Stimulated activated CD4-positive, alpha-beta T cell treated with anti-CD3 and anti-CD28 coated beads, Interleukin-1b, Interleukin-23, amount 100 ng/mL, for 1 hour (primary cell): ENCODE measurements at places on chromosomes 1 and 21.

DNA sequence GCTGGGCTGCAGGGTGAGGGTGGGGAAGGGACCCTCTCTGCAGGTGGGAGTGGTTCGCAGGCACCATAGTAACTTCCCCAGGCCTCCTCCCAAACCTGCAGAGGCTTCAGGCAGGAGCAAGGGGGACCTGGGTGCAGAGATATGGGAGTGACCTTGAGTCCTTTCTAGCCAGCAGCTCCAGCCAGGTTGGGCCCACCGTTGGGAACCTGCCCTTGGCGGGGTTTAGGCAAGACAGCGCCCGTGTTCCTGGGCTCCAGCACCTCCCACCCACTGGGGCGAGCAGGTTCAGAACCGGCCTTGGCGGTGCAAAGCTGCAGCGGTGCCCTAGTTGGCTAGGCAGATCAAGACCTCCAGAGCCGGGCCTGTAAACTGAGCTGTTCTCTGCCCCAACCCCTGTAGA is 2.2 kb upstream of the PRDM16 start:
- no peak for DNase-seq

- no peak for DNase-seq
Measured at GRCh38 chr1:96416701-96417444, 304.7 kb upstream of the PTBP2 start.

GRCh38 chr1:212232090-212232489 is 53.1 kb upstream of the PPP2R5A start:
- DNase-seq: no peak

DNA sequence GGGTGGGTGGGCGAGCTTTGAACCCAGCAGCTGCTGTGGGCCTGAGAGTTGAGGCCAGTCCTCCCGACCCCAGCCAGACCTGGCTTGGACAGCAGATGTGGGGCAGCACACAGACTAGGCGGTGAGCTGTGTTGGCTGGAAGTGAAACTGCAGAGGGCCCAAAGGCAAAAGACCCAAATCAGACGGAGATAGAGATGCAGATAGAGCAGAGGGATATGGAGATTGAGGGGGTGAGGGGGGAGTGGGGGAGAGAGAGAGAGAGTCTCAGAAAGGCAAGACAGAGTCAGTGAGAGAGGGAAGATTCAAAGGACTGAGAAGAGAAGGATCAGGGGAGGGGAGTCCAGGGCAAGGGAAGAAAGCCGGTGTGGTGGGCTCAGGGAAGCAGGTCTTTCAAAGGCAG is 17.0 kb upstream of the POU3F1 start:
- DNase-seq: no peak

DNA sequence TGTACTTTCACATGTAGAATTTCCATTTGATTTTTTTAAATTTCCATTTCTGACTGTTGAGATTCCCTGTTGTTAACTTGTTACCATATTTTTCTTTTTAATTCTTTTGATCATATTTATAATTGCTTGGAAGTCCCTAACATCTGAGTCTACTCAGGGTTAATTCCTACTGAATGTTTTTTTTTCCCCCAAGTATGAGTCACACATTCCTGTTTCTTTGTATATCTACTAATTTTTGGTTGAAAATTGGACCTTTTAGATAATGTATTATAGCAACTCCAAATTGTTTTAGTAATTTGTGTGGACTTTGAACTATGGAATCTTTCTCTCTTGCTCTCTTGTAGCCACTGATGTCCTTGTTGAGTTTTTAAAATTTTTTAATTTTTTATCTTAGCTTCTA is 54.6 kb downstream of the STXBP3 start:
- no peak for DNase-seq

DNA sequence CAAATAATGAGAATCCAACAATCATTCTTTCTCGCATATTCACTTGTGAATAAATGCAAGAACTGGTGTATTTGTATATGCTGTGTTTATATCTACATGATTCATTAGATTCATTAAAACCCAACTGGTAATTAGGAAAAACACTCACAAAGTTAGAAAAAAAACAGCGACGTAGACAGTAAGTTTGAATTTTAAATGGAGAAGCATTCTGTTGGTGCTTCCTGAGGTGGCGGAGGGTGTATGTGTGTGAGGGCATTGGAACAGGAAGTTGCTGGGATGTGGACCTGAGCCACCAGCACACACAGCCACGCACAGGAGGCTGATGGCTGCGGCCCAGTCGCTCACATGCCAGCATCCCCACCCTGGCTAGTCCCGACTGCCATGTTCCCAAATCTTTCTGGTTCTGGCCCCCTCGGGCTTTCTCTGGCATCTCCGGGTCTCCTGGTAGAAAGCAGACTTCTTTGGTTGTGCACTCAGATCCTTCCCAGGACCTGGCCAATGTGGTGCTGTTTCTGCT is 121.6 kb upstream of the IRF2BP2 start:
- DNase-seq: no peak

DNA sequence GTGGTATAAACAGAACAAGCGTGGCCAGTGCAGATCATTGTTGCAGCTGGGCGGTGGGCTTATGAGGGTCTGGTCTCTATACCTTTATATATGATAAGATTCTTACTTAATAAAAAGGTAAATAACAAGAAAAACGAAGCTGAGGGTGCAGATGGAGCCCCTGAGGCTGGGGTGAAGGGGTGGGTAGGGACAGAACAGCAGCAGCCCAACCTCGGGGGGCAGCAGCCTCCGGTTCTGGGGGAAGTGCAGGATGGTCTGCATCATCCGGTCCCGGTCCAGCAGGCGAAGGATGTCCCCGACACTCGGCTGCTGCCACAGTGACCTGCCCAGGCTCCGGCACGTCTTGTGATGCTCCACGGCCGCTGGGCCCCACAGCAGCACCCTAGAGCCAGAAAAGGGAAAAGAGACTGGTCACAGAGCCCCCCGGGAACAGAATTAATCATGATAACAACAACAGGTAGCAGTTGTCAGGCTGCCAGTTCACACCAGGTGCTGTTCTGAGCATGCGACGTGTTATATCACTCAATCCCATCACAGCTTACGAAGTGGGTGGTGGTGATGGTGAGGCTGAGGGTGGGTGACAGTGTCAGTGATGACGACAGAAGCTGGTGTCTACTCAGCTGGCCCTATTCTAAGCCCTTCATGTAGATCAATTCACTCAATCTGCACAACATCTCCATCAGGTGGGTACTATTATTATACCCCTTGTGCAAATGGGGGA is 35.5 kb downstream of the MRAP start:
- DNase-seq: no peak

DNA sequence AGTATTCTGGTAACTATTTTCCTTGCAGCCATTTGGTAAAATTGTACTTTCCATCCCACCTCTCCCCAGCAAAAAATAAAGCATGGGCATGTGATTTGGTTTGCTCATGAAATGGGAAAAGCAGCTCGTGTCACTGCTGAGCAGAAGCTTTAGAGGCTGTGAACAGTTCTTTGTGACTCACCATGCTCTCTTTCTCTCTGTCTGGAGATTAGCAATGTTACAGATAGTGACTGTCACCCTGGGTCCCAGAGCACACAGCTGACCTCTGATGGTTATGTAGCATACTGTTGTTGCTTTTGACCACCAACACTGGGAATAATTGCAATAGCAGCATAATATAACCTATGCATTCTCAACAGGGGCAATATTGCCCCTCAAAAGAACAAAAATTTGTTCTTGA is 70.6 kb downstream of the RGS2 start:
- DNase-seq: no peak

DNA sequence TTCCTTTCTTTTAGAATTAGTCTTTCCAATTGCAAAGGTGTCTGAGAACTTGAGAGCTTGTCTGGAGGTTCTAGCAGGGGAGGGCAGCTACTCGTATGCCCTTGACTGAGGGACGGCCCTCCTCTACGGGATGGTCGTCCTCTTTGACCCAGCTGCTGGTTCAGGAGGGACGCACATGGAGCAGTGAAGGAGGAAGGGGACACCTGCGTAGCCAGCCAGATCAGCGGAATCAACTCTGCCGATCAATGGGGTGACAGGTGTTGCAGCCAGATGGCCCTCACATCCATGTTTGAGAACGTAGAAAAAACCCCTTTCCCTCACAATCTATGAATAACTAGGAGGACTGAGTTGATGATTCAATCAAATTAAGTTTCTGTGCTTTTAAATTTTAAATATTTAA is 15.7 kb upstream of the A3GALT2 start:
- no peak for DNase-seq

DNA sequence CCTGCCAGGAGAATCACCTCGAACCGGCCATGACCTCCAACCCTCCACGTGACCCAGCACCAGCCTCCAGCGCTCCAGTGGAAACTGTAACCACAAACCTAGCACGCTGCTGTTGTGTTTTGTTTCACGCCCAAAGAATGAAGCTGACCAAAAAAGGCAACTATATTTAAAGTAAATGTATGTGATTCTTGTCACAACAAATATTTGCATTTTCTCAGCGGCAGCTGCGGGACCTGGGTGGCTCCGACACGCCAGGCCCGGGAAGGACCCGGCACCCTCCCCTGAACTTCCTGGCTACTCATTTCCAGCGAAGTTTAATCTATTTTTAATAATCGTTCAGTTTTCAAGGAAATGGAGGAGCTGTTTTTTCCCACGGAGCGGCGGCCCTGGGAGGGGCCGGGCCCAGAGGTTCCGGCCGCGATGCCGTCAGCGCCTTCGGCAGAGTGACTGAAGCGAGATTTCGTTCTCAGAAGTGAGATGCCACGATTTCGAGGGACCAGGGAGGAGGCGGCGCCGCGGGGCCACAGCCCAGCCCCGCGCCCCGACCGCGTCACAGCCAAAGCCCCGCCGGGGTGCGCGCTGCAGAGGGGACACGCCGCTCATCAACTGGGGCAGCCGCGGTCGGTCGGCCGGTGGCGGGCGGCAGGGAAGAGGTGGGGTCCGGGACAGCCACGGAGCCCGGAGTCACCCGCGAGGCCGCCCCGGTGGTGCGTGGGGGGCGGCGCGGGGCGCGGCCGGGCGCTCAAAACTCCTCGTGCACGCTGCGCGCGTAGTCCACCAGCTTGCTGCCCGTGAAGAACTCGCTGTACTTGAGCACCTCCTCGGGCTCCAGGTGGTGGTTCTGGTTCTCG is 3.0 kb upstream of the TNFRSF4 start:
- no peak for DNase-seq

DNA sequence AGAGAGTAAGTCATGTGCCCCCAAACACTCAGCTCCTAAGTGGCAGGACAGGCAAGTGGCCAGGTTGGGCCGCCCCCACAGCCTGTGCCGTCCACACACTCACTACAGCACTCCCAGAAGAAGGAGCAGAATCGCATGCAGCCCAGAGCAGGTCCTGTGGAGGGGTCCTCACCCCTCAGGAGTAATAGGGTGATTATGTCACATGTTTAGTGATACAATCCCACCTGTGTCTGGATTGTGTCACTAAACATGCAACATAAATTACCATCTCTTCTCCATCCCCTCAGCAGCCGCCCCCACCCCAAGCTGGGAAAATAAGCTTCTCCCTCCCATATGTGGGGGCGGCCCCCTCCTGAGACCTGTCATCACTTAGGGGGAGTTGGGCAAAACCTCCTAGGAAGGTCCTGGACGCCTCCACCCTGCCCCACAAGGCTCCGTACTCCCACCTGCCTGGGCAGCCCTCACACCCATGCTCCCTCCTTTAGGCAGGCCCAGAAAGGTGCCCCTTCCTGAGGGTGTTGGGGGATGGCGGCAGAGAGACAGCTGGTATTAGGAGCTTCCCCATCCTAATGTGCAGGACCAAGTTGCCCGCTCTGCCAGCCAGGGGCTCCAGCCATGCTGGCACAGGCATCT is 56.9 kb downstream of the STUM start:
- DNase-seq: no peak

- no peak for DNase-seq
Measured at GRCh38 chr1:32538887-32539583, at the start of gene ZBTB8A. ZBTB8A (plus strand) TSS chr1:32539427; CDS start chr1:32592932, 53,505 bp downstream.

GRCh38 chr1:185281245-185281644 is 35.8 kb downstream of the IVNS1ABP start:
- DNase-seq: no peak

DNA sequence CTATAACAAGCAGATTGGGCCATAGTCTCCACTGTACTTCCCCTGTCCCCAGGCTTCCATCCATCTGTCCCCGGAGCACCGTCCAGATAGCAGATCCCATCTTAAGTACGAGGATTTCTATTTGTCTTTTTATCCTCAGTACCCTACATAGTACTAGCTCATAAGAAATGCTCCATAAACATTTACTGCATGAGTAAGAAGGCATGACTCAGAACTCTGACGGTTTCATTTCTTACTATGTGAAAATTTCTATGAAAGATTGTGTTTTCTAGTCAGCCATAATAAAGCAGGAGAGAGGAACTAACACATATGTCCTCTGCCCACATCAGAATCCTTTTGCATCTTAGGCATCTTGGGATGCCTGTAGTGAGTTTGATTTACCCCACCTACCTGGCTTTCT is 49.5 kb downstream of the CHD1L start:
- DNase-seq: no peak

DNA sequence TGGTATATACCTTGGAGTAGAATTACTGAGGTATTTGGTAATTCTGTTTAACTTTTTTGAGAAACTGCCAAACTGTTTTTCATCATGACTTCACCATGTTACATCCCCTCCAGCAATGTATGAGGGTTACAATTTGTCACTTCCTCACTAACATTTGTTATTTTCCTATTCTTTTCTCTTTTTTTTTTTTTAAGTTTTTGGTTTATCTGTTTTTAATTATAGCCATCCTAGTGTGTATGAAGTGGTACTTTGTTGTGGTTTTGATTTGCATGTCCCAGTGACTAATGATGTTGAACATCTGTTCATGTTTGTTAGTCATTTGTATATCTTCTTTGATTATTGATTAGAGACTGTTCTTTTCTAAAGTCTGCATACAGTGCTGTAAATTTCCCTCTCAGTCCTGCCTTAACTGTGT is 147.3 kb downstream of the HS2ST1 start:
- no peak for DNase-seq

- DNase-seq: no peak
Measured at GRCh38 chr1:218499011-218499691, 154.0 kb downstream of the TGFB2 start.

- DNase-seq: no peak
Measured at GRCh38 chr1:190940951-190941350, 463.3 kb upstream of the BRINP3 start.

DNA sequence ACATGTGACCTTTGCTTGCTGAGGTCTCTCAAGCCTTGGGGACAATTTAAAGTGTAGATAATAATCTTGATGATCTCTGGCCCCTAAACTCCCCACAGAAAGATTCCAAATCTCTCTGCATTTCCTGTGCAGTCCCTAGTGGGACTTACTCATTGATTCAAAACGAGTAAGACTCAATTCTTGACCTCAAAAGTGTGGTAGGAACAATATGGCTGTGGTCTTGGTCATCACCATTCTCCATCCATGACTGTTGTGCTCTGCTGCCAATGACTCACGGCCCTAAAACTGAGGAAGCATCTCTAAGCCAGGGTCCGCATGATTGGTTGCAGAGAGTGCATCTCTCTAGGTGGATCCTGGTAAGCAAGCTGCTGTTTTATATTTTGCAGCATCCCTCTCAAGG is 268.0 kb downstream of the PTGER3 start:
- DNase-seq: no peak

- no peak for DNase-seq
Measured at GRCh38 chr1:202361701-202362100, 13.2 kb downstream of the PPP1R12B start.

GRCh38 chr1:25795946-25796810 is 3.8 kb upstream of the SELENON start:
- DNase-seq: no peak

GRCh38 chr1:40648928-40649591 is 16.4 kb downstream of the RIMS3 start:
- DNase-seq: no peak
